ENCODE measurements at places on chromosomes 1 and 21. TPM values are rescaled to one million over a fixed set of nuclear protein-coding genes. Genes with fewer than 3 reads are reported as not detected.

- no peak for DNase-seq
Measured at GRCh38 chr1:15429701-15430149, 8.5 kb upstream of the CTRC start.

DNA sequence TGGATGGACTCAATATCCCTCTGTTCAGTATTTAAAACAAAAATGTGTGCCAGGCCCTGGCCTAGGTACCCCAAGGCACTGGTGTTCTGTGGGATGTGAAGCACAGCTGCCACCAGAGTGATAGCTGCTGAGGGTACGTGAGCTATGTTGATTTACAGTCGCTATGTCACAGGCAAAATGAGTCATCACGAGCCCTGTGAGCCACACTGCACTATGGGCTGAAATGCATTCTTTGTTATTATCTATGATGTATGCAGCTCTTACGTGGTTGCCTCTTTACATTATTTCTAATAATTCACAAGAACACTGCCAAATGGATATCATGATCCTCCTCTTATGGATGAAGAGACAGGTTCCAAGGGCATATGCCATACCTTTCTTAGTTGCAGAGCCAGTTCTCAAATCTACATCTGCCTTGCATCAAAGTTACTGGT lies 2.1 kb downstream of the TEX38 start:
- no peak for DNase-seq

- no peak for DNase-seq
Measured at GRCh38 chr1:37472281-37472680, 2.1 kb upstream of the ZC3H12A start.

DNA sequence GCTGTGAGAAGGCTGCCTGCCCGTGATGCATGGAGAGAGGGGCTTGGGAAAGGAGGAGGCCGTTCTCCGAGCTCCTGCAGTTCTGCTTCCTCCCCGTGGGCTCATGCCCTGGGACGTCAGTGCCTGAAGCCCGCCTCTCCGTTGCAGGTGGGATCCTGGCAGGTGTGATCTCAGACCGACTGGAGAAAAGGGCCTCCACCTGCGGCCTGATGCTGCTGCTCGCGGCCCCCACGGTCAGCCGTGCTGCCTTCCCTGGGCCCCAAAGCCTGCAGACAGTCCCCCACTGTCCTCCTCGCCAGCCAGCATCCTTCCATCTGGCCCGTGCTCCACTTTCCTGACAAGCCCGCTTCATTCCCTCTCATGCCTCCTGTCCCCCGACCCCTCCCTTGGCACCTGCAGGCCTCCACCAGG lies 50.9 kb downstream of the SLC37A1 start:
- DNase-seq = no peak

DNA sequence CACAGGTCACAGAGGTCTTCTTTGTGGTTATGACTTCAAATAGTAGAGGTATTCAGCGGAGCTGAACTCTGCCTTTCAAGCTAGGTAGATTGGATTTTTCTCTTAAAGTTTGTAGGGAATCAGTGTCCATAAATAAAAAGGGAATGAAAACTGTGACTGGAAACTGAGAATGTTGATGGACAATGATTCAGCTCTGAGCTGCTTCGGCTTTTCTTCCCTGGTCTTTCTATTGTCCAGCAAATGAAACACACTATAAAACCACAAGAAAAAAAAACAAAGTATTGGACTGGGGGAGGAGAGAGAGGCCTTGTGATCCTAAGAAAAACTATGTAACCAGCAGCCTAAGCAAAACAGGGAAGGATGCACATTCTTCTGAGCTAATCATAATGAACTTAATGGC lies 11.1 kb downstream of the TNNI3K start:
- no peak for DNase-seq

- no peak for DNase-seq
Measured at GRCh38 chr1:56553046-56553445, 26.3 kb downstream of the PLPP3 start.

DNA sequence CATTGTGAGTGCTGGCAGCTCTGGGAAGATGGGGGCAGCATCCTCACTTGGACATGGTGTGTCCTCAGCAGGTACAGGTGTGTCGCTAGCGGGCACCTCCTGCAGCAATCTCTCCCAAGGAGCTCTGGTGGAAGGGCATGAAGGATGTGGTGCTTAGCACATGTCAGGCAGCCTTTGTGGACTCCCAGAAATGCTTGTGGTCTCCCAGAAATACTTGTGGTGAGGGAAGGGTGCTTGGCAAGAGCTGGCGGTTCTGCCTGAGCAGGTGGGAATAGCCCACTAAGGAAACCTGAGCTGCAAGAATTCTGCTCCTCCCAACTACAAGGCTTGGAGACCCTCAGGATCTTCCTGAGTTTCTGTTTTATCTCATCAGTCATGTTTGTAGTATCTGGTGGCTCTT lies 371.6 kb downstream of the PRDM2 start:
- DNase-seq = no peak

GRCh38 chr1:47417170-47418044 lies 1.3 kb downstream of the FOXE3 start:
- no peak for DNase-seq

- DNase-seq = no peak
Measured at GRCh38 chr1:28682840-28683239, 14.3 kb downstream of the GMEB1 start.

DNA sequence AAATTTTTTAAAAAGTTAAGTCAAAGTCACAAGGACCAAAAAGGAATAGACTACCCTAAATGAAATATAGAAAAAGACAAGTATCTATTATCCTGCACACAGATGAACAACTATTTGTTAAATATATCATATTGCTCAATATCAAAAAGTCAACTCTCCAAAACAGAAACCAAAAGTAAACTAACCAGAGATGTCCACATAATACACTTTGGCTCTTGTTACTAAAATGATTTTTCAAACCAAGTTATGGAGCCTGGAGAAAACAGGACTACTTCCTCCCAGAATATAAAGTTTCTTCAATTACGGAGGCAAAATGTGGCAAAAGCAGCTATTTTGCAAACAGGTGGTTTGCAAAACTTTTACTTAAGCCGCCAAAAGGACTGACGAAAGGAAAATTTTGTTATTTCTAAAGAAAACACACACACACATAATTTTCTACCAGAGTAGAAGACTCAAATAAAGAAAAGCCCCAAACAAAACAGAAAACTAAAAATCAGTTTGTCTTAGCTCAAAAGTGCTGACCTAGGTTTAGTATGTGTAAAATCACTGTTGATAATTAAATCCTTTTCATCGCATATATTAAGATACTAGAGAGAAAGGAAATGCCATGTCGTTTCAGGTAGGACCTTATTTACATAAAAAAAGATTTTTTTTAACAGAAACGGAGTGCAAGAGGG lies 1.1 kb downstream of the DPYD start:
- DNase-seq = peak; percentile 5

DNA sequence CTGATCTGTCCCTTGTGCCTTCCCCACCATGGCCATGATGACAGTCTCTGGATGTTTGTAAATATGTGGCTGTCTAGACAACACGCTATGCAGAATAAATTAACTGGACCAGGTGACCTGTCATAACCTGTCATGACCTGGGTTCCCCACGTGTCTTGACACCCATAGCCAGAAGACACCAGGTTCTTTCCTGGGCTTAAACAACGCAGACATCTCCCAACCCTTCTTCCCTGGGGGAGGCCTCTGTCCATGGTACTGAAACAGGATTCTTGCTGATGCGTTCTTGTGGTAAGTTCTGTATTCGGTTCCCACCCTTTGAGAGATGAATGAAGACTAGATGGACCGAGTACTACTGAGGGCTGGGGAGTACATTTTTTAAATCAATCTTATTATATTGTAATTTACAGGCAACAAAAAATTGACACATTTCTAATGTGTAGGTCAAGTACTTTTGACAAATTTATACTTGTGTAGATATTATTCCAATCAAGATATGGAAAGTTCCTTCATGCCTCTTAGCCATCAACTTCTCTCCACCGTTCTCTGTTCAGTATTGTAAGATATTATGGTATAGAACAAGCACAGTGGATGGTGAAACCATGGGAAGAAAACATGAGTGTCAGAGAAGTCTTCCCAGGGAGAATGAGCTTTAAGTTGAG lies 738.8 kb downstream of the PTPRU start:
- no peak for DNase-seq

DNA sequence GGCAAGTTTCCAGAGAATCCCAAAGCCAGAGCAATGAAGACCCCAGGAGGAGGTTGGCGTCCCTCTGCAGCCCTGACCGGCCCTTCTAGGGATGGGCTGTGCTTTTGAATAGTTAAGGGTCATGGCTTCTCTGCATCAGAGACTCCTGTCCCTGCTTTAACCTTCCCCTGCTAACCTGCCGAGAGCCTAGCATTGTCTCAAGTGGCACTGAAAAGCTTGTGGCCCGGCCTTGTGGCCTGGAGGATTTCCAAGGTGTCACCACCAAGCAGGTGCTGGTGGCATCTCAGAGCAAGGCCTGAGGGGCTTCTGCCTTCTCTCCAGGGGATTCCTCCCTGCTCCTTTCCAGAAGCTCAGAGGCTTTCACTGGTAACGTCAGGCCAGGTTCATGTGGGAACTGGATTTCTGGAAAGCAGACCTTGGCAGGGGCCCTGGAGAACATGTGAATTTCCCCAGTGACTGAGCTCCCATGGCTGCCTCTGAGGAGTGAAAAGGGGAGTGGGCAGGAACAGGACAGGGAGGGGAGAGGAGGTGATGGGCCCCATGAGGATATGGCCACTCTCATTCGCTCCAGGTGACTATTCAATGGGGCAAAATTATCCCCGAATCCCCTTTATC lies 409.9 kb downstream of the PTPRU start:
- no peak for DNase-seq

- DNase-seq = no peak
Measured at GRCh38 chr1:171983584-171983983, 142.3 kb downstream of the DNM3 start.

DNA sequence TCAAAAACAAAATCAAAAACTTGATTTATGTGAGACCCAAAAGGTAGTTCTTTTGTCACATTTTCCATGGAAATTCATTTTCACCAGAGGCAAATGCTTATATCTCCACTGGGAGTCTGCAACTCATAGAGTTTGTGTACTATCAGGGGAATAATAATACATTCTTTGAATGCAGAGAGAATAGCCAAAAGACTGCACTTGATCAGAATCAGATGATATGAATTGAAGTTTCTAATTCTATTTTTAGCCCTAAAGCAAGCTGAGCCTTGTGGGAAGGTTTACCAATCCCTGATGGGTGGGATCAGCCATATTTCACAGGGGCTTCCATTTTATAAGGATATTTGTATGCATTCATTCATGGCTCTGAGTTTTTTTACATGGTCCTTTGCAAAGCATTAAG lies 49.6 kb downstream of the TSEN15 start:
- no peak for DNase-seq

DNA sequence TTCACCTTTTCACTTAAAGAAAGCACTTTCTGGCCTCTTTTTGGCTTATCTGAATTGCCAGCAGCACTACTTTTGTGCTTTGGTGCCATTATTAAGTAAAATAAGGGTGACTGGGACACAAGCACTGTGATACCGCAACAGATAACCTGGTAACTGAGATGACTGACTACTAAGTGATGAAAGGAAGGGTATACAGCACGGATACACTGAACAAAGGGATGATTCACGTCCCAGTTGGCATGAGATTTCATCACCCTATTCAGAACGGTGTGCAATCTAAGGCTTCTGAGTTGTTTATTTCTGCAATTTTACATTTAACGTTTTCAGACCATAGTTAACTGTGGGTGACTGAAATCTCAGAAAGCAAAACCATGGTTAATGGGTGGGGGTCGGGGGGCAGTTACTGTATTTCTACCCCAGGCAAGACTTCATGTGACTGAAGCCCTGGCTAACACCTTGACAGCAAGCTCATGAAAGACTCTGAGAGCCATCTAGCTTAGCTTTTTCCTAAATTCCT lies 102.8 kb downstream of the CLIC6 start:
- no peak for DNase-seq

DNA sequence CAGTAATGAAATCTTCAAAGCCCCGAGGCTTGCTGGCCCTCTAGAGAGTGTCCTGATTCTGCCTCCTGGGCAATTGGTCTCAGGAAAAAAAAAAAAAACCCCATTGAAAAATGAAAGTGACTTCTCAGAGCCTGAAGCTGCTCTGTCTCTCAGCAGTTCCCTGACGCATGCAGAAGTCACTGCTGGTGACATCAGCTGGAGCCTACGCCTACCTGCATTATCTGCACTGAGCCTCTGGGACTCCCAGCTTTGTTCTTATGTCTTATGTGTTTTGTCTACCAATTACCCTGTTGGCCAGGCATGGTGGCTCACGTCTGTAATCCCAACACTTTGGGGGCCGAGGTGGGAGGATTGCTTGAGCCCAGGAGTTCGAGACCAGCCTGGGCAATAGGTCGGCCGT lies 10.1 kb upstream of the SLC25A33 start:
- DNase-seq = no peak

- DNase-seq = no peak
Measured at GRCh38 chr1:80989455-80989854, 811.3 kb upstream of the ADGRL2 start.

- peak; percentile 40 for DNase-seq
Measured at GRCh38 chr1:174990382-174990999, 9.3 kb upstream of the CACYBP start.

- DNase-seq = peak; percentile 5
Measured at GRCh38 chr1:63322114-63322943, at the start of gene FOXD3. TSS of gene FOXD3 (plus strand) at chr1:63322567. CDS start at chr1:63323059, 492 bp downstream.

DNA sequence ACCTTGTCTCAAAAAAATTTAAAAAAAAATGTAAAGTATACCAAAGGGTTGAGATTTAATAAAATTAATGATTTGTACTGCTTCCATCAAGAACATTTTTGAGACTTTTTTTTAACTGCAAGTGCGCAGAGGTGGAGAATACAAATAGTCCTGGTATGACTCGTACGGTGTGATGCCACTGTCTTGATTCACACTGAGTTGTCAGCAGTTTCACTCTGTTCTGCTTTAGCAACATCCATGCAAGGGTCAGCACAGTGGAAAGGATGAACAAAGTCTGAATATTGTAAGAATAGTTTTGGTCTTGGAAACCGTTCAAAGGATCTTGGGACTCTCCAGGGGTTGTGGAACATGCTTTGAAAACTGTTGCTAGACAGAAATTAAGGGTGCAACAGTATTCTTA lies 40.2 kb downstream of the EXO1 start:
- DNase-seq = no peak

Gene NKAIN1
- not detected for total RNA-seq

Gene DNM3
- 1.5 TPM for total RNA-seq

Gene TRIM67
- not detected for total RNA-seq

Gene AQP10
- not detected for total RNA-seq

Gene PCP4
- not detected for total RNA-seq

Gene NPHS2
- total RNA-seq = not detected

Gene CFHR2
- not detected for total RNA-seq

Gene LIPI
- total RNA-seq = not detected

Gene IFI6
- total RNA-seq = 35.9 TPM

Gene SLFNL1
- total RNA-seq = 1.1 TPM

Gene LIX1L
- 47.6 TPM for total RNA-seq

Gene LRRC8C
- total RNA-seq = 50.5 TPM

Gene SLAMF8
- 1.2 TPM for total RNA-seq

Gene SLC30A10
- total RNA-seq = not detected

Gene TTLL7
- total RNA-seq = not detected

Gene ST6GALNAC3
- total RNA-seq = 0.38 TPM

Gene TP73
- total RNA-seq = 2.1 TPM

Gene DRAXIN
- 0.19 TPM for total RNA-seq

Gene ILDR2
- 0.35 TPM for total RNA-seq
